T-helper 1 cell (primary cell): ENCODE measurements at places on chromosomes 12 and 14.

DNA sequence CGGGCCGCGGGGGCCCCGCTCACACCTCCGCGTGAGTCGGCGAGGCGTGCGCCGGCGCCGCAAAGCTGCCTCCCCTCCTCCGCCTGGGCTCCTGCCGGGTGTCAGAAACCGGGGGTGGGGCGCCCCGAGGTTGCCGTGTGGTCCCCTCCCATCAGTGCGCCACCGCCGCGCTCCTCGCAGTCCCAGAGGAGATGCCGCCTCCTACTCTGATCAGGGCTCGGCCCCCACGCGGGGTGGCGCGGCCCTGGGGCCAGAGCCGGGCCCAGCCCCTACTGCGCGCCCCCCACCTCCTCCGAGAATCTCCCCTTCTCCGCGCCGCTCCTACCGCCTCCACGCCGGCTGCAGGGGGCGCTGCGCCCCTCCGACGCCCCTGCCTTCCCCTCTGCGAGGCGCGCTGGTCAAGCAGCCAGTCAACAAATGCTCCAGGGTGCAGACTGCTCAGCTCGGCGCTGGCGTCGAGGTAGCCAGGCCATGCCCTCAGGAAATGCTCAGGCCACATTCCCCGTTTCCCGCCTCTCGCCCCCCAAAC is 467 bp upstream of the JAG2 start:
- DNase-seq, result no peak

GRCh38 chr12:11856971-11857370 is 207.5 kb downstream of the ETV6 start:
- DNase-seq, result no peak

DNA sequence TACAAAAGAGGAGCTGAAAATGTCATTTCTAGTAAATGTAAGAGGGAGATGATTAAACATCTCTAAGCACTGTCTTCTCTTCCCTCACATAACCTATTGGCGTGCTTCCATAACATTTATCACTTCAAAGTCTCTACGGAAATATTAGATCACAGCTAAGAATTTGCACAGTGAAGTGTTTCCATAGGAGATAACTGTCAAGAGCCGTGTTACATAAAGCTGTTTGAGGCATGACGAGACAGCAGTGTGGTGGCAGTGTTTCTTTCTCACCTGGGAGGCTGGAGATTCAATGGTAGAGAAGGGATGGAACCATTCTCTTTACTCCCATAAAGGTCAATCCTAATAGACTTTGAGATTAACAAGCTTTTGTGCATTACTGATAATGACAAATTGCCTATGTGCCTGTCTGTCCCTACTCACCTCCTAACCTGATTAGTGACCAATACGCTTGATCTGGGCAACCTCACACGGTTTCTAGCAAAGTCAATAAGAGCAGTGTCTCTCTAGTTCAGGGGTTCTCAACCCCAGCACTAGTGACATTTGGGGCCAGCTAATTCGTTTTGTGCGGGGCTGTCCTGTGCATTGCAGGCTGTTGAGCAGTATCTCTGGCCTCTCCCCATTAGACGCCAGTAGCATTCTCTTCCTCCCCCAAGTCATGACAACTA is 35.3 kb downstream of the FBXW8 start:
- no peak for DNase-seq

GRCh38 chr12:44728566-44728965 is 147.5 kb downstream of the NELL2 start:
- DNase-seq, result no peak

DNA sequence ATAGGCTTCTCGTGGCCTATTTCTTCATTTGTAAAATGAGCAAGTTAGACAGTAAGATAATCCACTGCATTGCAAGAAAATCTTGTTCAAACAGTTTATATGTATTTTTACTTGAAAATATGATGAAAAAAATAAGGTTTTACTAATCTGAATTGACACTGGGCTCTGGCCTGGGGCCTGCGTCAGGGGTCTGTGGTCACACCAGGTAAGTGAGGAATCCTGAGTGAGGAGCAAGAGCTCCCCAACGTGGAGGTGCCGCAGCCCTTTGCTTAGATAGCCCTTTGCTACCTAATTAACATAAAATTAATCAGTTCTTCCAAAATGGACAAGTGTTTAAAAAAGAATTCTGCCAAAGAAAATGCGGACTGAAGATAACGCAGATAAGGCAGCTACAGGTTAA is 39.1 kb upstream of the STAB2 start:
- no peak for DNase-seq

DNA sequence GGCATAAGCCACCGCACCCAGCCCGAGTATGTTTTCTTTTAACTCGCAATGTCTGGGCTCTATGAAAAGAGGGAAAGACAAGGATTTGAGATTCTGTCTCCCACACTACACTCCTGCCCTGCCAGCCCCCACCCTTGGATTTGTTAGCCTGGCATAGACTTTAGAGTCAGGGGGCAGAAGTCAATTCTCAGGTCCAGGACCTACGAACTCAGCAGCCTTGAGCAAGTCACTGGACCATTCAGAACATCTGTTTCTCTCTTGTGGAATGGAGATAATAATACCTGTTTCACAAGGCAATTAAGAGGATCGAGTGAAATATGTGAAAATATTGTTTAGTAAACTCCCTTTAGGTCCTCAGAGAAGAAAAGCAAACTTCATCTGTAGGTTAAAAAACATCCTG is 66.1 kb upstream of the FUT8 start:
- no peak for DNase-seq

DNA sequence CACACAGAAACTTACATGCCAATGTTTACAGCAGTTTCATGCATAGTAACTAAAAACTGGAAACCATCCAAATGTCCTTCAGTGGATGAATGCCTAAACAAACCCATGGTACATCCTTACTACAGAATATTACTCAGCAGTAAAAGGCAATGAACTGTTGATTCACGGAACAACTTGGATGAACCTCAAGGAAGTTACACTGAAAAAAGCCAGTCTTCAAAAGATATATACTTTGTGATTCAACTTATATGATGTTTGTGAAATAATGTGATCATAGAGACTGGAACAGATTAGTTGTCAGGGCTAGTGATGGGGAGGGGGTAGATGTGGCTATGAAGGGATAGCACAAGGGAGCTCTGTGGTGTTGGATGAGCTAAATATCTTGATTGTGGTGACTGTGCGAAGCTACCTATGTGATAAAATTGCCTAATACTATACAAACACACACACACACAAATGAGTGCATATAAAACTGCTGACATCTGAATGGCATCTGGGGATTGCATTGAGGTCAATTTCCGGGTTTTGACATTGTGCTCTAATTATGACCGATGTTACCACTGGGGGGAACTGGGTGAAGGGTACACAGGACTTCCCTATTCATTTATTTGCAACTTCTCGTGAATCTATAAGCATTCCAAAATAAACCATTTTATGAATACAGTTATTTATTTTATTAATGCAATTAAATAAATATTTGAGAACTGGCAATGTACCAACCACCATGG is 94.3 kb downstream of the RIN3 start:
- no peak for DNase-seq

DNA sequence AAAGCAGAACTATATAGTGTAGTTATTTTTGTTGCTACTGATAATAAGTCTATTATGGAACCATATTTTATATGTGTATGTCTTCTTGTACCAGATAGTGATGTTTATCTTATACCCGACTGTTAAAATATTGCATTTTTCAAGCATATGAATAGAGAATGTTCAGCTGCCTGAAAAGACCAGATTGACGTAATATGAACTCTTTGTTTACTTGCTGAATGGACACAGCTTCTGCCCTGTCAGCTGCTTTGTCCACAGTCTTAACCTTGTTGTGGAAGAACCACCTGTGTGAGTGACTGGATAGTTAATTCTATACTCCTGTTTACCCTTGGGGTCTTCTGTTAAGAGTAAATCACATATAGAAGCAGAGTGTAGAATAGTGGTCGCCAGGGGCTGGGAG is 109.3 kb downstream of the LGR5 start:
- no peak for DNase-seq

GRCh38 chr12:27186022-27186839 is 57.9 kb upstream of the STK38L start:
- no peak for DNase-seq

- DNase-seq, result no peak
Measured at GRCh38 chr12:1716215-1716862, 25.5 kb downstream of the ADIPOR2 start.

DNA sequence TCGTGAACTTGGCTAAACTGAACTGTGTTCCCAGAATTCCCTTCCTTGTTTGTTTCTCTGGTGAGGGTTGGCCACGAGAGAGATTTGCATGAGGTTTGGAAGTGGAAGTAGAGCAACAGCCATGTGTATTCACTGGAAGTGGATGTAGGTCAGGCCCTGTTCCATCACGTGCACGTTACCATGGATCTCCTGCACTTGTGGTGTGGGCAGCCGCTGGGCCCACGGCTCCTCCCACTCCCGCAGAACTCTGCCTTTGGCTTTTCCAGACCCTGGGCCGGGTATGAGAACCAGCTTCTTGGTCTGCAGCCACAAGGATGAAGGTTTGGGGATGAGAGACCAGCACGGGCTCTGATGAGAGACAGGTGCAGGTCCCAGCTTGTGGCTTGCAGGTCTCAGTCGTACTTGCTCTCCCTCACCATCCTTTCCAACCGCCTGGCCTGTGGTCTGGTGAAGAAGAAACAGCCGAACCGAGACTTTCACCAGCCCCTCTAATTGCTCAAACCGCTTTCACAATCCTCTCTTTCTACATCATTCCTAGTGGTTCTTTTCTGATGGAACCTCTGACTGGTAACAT is 94.9 kb downstream of the DUSP16 start:
- DNase-seq, result peak; percentile 74

DNA sequence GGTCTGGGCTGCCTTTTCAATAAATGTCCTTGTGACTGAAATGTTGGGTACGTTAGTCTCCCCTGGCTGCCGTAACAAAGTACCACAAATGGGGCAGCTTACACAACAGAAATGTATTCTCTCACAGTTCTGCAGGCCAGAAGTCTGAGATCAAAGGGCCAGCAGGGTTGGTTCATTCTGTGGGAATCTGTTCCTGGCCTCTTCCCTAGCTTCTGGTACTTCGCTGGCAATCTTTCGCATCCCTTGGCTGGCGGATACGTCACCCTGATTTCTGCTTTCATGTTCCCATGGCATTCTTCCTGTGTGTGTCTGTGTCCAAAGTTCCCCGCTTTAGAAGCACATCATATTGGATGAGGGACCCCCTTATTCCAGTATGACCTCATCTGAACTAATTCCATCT is 95.8 kb upstream of the NCOR2 start:
- no peak for DNase-seq

- no peak for DNase-seq
Measured at GRCh38 chr12:67434671-67435370, 165.7 kb downstream of the CAND1 start.

- no peak for DNase-seq
Measured at GRCh38 chr12:125276567-125276966, 211.3 kb downstream of the AACS start.

DNA sequence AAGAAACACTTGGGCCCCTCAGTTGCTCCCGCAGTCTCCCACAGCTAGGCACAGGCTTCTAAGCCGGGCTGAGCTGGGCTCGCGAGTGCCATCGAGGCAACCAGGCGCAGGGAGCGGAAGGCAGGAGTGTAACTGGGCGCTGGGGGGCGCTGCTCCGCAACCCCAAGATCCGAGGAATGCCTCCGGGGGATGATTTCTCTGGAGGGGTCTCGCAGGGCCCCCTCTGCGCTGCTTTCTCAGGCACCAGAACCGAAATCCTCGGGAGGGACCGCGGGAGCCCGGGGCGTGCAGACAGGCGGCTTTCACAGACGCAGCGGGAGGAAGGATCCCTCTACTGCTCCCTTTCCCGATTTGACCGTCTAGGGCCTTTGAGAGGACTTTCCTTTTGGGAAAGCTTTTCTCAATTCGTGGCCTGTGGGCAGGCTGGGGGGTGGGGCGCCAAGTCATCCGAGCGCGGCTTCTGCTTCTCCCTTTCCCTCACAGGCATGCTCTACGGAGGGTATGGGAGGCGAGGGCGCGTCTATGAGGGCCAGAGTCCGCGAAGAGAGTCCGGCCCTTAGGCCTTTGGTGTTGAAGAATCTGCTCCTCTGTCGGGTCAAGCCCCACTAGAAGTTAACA is 4.3 kb upstream of the NKX2-1 start:
- DNase-seq, result no peak

- DNase-seq, result no peak
Measured at GRCh38 chr12:133026996-133027395, 10.3 kb upstream of the ZNF84 start.

DNA sequence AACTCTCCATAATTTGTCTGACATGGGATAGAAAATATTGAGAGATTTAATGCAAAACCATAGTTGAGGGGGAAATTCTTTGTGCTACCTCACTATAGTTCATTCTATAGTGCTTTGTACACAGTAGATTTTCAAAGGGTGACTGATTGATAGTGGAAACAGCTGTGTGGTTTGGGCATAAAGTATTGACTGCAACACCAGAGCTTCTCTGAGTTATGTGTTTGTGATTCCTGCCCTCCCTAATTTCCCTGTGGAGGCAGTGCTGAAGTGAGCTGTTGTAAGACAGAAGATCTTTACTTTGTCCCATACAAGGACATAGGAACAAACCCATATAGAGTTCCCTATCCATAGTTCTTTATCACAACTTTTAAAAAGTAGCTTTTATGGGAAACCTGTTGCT is 47.1 kb downstream of the PTPRQ start:
- DNase-seq, result no peak

DNA sequence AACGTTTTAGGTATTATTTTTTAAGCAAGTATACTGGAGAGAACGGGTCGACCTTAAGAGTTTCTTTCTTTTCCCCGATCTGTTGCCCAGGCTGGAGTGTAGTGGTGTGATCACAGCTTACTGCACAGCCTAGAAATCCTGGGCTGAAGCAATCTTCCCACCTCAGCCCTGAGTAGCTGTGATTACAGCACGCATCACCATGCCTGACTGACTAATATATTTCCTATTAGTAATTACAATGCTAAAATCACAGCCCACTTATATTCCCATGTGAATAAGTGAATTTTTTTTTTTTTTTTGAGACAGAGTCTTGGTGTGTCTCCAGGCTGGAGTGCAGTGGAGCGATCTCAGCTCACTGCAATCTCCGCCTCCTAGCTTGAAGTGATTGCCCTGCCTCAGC is 50.4 kb downstream of the DICER1 start:
- DNase-seq, result no peak

DNA sequence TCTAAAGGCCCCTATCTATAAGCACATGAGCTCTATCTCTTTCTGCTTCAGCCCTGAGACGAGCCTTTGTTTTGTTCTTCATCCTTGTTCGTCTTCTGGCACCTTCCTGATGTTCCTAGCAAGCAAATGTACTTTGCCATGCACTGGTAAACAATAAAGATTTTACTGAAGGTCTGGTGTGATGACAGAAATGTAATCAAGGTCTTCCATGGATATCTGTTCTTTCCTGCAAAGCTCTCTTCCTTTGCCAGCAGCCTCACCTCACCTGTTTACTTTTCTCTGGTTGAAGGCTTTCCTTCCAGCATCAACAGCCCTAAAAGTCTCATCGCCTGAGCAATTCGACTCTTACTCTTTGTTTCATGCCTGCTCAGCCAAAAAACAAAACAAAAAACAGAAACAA is 330.3 kb downstream of the PCNX1 start:
- no peak for DNase-seq

GRCh38 chr12:1644534-1645438 is 15.8 kb downstream of the WNT5B start:
- DNase-seq, result no peak

DNA sequence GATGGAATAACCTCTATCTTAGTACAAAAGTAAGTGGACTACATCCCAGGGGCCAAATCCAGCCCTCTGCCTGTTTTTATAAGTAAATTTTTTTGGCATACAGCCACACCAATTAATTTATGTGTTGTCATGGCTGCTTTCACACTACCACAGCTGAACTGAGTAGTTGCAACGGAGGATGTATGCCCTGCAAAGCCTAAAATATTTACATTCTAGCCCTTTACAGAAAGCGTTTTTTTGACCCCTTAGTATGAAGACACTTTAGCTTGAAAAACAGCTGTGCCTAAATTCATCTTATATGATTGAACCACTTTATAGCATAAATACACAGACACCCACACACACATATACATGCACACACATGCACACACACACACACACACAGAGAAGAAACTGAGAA is 501.6 kb downstream of the EGLN3 start:
- DNase-seq, result no peak
